ENCODE measurements at places on chromosomes 13 and 19.

GRCh38 chr13:50484472-50485113 lies 358.9 kb downstream of the DLEU7 start:
- DNase-seq = no peak

DNA sequence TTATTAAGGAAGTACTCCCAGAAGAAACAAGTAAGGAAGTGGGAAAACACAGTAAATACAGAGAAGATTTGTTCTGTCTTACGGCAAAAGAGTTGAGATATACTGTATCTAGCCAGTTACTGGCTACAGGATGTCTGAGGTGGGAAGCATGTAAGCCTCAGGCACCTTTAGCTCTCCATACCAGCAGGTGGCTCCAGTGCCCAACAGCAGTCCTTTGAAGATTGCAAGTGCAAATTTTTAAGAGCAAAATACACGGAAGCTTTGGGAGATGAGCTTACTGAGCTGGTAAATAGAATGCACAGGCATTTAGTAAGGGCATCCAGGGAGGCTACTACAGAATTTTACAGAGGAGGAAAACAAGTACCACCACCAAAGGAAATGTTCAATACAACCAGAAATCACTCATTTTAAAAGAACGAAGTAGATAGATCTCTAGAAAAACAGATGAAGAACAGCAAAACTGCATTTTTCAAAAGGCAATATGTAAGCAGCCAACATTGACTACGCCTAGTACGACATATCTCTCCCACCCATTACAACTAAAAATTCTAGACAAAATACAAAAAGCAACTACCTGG lies 57.9 kb upstream of the VSTM2B start:
- peak; percentile 51 for DNase-seq

GRCh38 chr13:59458908-59459579 lies 704.7 kb downstream of the DIAPH3 start:
- DNase-seq = no peak

DNA sequence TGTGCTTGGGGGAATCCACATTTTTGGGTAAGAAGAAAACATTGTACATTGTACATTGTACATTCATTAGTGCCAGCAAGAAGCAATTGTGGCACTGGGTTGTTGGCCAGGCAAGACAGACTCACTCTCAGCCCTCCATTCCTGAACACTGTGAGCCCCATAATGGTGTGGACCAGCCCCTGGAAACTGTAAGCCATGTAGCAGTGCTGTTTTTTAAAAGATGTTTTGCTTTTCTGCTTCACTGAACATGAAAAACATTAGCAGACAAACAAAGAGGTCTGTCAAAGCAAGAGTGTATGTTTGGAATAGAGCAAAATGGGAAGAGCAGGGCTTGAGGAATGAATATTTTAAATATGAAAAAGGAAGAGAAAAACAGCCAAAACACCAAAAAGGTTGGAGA lies 39.1 kb upstream of the IL17D start:
- DNase-seq = no peak

GRCh38 chr19:10503002-10503789 lies at the start of gene KEAP1:
Gene KEAP1 (minus strand): TSS chr19:10503356. CDS start chr19:10500033, 3,323 bp downstream.
- DNase-seq = peak; percentile 37

DNA sequence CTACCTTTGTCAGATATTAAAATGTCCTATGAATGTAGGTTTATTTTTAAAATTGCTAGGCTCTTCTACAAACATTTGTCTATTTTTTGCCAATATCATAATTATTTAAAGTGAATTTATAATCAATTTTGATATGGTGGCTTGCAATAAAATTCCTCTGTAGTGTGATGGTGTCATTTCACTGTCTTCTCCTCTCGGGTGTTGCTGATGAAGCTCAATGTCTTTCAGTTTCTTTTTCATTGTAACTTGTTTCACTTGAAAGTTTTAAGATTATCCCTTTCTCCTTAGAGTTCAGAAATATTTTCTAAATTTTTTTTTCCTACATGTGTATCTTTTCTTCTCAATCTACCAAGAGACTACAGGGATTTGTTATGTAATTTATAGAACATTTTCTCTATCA lies 267.1 kb upstream of the EDNRB start:
- DNase-seq = no peak

- no peak for DNase-seq
Observed at GRCh38 chr13:89878904-89879303, 1468.6 kb upstream of the MIR17HG start.
